GM23248 (cell line): ENCODE measurements at places on chromosomes 16 and 17. TPM values are rescaled to one million over a fixed set of nuclear protein-coding genes. Genes with fewer than 3 reads are reported as not detected.

GRCh38 chr17:49223517-49224197 is 6.9 kb downstream of the PHOSPHO1 start:
- no peaks in the 10 kb centered on the region for H3K36me3 ChIP-seq
- no peaks in the 10 kb centered on the region for H3K4me1 ChIP-seq
- H3K27me3 ChIP-seq = peaks cover 45% of the 10 kb centered on the region
- no peak overlapping the region for H3K27ac ChIP-seq
- no peak overlapping the region for H3K4me3 ChIP-seq

- no peak overlapping the region for H3K4me3 ChIP-seq
- H3K27ac ChIP-seq = no peak overlapping the region
- no peaks in the 10 kb centered on the region for H3K4me1 ChIP-seq
- DNase-seq = no peak
- no peaks in the 10 kb centered on the region for H3K36me3 ChIP-seq
- 0 out of 2 replicates have a peak, but pooled peaks cover 16% of the 10 kb centered on the region for H3K27me3 ChIP-seq
Observed at GRCh38 chr17:30084788-30085187, 31.8 kb upstream of the NSRP1 start.

DNA sequence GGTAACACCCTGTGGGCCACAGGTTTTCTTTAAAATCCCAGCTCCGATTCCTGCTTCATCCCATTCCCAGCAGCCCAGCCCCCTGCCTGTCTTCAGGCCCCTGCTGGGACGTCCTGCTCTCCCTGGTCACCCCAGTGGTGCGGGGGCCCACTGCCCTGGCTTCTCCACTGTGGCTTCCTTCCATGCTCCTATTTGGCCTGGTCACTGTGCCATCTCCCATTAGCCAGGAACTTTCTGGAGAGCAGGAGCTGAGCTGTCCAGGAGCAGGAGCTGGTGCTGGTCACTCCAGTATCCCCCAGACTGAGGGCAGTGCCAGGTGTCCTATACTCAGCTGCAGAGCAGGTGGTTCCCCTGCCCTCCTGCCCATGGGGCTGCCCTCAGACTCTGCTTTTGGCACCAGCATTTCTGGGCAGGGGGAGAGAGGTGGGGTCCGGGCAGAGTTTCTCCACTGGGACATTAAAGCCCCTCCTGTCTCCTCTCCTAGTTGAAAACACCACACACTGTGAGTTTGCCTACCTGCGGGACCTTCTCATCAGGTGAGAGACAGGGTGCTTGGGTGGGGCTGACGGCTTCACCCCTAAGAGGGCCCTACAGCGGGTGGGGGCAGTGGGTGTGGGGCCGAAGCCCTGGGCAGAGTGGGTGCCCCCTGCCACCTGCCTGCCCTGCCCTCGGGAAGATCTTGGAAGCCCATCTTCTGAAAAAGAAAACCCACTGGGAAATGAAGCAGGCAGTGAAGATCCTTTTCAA is 356.2 kb downstream of the SEC14L1 start:
- no peaks in the 10 kb centered on the region for H3K4me1 ChIP-seq
- no peak for DNase-seq
- H3K4me3 ChIP-seq = no peak overlapping the region
- no peaks in the 10 kb centered on the region for H3K27me3 ChIP-seq
- peaks cover 20% of the 10 kb centered on the region; the same call in 1 of the 2 replicates for H3K36me3 ChIP-seq
- no peak overlapping the region for H3K27ac ChIP-seq

Gene TBC1D3H
- not detected in 2 replicates for total RNA-seq

Gene PRKCB
- not detected in 2 replicates for total RNA-seq
